ENCODE measurements at places on chromosomes 1 and 21.

GRCh38 chr1:171909711-171910110 lies 68.4 kb downstream of the DNM3 start:
- DNase-seq = no peak

GRCh38 chr1:70517444-70517843 lies 106.4 kb downstream of the CTH start:
- DNase-seq = no peak

GRCh38 chr1:35598895-35599294 lies 25.8 kb downstream of the TFAP2E start:
- DNase-seq = peak; percentile 85

- DNase-seq = peak; percentile 20
Observed at GRCh38 chr1:203690730-203691129, 64.1 kb downstream of the ATP2B4 start.

- peak; percentile 89 for DNase-seq
Observed at GRCh38 chr1:87331365-87332241, 2.9 kb downstream of the LMO4 start.

DNA sequence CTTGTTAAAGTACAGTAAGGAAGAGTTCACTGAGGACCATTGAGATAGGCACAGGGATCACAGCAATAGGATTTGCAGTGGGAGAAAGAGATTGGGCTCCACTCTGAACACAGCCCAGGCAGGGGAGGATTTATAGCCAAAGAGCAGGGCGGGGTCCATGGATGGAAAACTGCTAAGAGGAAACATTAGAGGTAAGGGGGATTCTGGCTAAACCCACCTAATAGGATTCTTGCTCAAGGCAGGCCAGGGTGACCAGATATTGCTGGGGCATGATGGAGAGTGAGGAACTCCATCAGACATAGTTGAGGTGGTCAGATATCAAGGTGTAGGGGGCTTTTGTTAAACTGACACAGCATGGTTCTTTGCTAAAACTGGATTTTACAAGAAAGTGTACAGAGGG lies 372.8 kb downstream of the NPHP4 start:
- no peak for DNase-seq

DNA sequence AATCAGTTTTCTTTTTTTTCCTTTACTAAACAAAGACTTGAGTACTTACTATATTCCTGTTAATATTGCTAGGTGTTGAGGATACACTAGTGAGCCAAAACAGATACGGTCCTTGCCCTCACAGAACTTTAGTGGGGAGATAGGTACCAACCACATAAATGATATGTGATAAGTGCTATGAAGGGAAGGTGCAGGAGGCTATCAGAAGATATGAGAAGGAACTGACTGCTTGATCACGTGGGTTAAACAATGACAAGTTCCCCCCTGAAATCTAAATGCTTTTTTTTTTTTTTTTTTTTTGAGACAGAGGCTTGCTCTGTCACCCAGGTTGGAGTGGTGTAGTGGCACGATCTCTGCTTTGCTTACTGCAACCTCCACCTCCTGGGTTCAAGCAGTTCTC lies 25.0 kb downstream of the RBM15 start:
- DNase-seq = no peak

- peak; percentile 43 for DNase-seq
Observed at GRCh38 chr21:32611471-32611997, 643 bp downstream of the CFAP298 start.

- DNase-seq = no peak
Observed at GRCh38 chr1:183178545-183178944, 7.5 kb upstream of the LAMC2 start.

DNA sequence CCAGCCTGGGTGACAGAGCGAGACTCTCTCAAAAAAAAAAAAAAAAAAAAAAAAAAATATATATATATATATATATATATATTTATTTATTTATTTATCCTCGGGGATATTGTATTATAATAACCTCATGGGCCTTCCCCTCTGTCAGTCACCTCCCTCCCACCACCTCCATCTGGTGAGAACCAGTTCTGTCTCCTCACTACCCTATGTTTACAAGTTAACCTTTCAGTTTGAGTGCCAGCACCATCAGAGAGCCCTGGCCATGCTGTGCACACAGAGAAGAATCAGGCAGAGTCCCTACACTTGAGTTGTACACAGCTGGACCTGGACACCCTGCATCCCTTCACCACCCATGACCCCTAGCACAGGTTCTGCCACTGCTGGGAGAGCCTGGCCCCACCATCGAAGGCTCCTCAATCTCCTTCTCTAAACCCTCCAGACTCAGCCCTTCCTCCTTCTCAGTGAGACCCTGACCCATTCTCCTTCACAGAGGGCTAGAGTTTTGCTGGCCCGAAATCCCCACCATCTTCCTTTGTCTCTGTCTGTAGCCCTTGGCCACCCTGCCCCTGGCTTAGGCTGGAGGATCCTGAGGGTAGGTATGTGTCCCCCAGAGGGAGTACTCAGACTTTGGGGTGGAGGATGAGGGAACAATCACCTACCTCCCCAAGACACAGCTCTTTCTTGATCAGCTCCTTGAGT lies 1.2 kb downstream of the S100A5 start:
- peak; percentile 53 for DNase-seq

GRCh38 chr1:16989676-16990391 lies 9.4 kb upstream of the MFAP2 start:
- DNase-seq = no peak
